ENCODE measurements at places on chromosomes 11 and 22.

GRCh38 chr11:73114835-73115220, 27.3 kb downstream of the FCHSD2 start:
- no peaks in the 10 kb centered on the region for H3K27me3 ChIP-seq
- no peak overlapping the region for H3K4me3 ChIP-seq
- H3K27ac ChIP-seq: no peak overlapping the region
- DNase-seq: no peak
- no peaks in the 10 kb centered on the region for H3K4me1 ChIP-seq
- peaks cover 42% of the 10 kb centered on the region for H3K36me3 ChIP-seq

DNA sequence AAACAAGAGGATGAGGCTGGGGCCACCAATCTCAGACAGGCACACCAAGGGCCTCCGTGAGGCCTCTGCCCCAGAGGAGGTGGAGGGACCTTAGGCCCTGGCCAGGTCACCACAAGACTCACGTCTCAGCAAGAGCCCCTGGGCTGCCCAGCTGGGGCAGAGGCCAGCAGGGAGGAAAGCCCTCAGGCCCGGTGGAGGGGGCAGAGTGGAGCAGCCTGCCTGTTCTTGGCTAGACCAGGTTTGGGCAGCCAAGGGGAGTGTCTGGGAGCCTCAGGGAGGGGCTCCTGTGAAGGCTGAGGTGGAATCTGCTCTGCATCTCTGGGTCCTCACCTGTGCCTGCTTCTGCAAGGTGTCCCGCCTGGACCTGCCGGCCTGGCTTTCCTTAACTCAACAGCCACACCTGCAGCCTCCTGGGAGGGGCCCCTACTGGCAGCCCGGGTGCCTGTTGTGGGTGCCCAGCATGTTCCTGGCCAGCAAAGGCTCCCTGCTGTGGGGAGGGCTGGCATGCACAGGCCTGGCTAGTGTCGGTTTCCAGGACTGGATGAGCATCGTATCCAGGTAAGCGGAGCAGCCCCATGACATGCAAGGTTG, 11.9 kb downstream of the TTLL12 start:
- no peak overlapping the region for H3K4me3 ChIP-seq
- DNase-seq: no peak
- H3K36me3 ChIP-seq: peaks cover 40% of the 10 kb centered on the region
- H3K4me1 ChIP-seq: peaks cover 13% of the 10 kb centered on the region
- no peak overlapping the region for H3K27ac ChIP-seq

GRCh38 chr11:72637926-72638325, 36.3 kb downstream of the PDE2A start:
- H3K27ac ChIP-seq: no peak overlapping the region
- DNase-seq: no peak
- H3K27me3 ChIP-seq: peaks cover 21% of the 10 kb centered on the region
- H3K4me1 ChIP-seq: peaks cover 2% of the 10 kb centered on the region

DNA sequence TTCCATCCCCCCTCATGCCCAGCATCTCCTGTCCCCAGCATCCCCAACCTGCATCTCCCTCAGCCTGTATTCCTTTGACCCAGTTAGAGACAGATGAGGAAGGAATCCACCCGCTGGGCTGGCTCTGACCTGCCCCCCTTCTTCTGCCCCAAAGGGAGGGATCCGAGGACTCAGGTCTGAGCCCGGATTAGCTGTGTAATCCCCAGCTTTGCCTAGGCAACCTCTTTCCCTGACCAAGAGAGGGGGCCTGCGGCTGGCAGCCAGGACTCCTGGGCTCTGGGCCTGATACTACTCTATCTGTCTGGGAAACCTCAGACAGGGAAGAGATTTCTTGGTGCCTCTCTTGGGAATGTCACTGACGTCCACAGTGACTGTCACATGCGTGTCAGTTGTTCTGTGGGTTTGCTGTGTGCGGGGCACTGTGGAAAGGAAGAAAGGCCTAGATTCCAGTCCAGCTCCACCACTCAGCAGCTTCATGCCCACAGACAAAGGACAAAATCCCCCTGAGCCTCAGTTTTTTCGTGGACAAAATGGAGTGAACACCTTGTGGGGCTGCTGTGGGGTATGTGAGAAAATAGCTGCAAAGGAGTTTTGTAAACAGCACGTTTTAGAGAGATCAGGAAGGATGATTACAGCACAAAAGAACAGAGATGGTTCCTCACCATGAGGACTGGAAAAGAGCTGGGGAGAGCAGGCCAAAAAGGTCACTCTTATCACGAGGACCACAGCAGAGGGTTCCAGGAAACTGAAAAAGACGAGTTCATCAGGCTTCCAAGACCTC, 1.3 kb upstream of the NDUFV1 start:
- H3K4me3 ChIP-seq: peak overlapping the region; percentile 65
- peaks cover 19% of the 10 kb centered on the region for H3K36me3 ChIP-seq
- H3K4me1 ChIP-seq: peaks cover 27% of the 10 kb centered on the region
- DNase-seq: no peak
- H3K27me3 ChIP-seq: peaks cover 12% of the 10 kb centered on the region

GRCh38 chr11:79739591-79739990, 298.8 kb upstream of the TENM4 start:
- H3K36me3 ChIP-seq: no peaks in the 10 kb centered on the region
- H3K4me1 ChIP-seq: no peaks in the 10 kb centered on the region
- no peak for DNase-seq
- no peak overlapping the region for H3K27ac ChIP-seq
- H3K4me3 ChIP-seq: no peak overlapping the region

DNA sequence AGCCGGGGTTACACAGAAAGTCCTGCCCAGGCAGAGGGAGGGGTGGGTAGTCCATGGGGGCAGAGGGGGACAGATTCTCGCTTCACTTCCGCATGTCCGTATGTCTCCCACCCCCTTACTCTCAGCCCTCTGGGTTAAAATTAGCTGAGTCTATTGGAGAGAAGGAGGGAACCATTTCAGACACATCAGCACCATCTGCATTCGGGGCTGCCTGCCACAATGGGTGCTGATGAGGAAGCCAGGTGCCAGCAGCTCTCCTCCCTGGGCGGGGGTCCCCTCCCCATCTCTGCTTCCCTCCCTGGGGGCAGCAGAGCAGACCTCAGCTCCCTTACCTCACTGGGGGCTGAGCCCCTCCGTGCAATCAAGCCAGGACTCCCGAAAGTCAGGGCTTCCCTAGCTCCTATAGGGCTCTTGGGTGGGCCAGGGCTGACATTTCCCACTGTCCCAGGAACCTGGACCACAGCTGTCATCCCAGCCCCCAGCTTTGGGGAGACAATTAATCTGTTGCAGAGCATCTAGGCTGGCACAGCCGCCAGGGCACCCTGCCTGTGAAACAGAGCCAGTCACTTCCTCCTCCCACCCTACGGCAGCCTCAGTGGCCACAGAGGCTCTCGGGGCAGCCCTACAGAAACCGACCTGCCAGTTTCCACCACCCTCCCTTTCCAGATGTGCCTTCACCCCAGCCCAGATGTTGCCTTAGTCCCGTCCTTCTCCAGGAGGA, 67.3 kb downstream of the PDE2A start:
- no peak for DNase-seq
- H3K4me3 ChIP-seq: no peak overlapping the region
- peaks cover 11% of the 10 kb centered on the region for H3K4me1 ChIP-seq
- no peak overlapping the region for H3K27ac ChIP-seq
- H3K27me3 ChIP-seq: peaks cover 39% of the 10 kb centered on the region

GRCh38 chr11:24560324-24560723, 63.5 kb downstream of the LUZP2 start:
- no peaks in the 10 kb centered on the region for H3K36me3 ChIP-seq
- no peaks in the 10 kb centered on the region for H3K27me3 ChIP-seq
- no peaks in the 10 kb centered on the region for H3K4me1 ChIP-seq
- no peak overlapping the region for H3K4me3 ChIP-seq
- DNase-seq: no peak

GRCh38 chr22:47130883-47131631, 368.6 kb downstream of the TBC1D22A start:
- H3K4me3 ChIP-seq: no peak overlapping the region
- no peaks in the 10 kb centered on the region for H3K36me3 ChIP-seq
- H3K27ac ChIP-seq: no peak overlapping the region
- no peaks in the 10 kb centered on the region for H3K27me3 ChIP-seq

GRCh38 chr11:62400760-62401159, 18.1 kb upstream of the SCGB1A1 start:
- H3K27ac ChIP-seq: no peak overlapping the region
- no peak for DNase-seq
- no peak overlapping the region for H3K4me3 ChIP-seq
- H3K27me3 ChIP-seq: peaks cover 3% of the 10 kb centered on the region

DNA sequence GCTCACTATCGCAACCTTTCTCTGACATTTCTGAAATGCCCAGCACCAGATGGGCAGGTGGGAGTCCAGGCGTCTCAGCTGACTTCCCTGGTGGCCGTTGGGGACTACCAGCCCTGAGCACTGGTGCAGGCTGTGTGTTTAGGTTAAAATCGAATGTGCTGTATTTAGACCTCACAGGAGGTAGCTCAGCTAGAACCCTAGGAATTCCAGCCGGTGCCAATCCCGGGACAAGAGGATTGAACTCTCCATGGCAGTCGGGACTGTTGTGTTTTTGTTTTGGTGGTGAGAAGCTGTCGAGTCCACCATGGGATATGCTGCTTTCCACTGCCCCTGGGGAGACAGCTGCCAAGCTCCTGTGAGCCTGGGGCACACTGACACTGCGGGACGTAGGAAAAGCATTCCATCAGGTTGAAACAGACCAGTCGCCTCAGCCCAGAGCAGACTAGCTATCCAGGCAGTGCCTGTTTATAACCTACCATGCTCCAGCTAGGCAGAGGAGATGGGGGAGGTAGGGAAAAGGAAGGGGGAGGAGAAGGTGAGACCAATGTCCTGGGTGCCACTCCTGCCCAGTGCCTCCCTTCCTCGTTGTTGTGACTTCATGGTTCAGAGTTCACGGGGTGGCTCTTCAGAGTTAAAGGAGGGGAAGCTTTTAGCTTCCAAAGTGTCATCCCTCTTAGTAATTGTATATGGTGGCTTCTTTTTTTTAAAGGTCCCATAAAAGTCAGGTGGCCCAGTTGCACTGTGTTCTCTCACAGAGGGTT, 53.0 kb downstream of the MICAL2 start:
- peak; percentile 13 for DNase-seq
- H3K36me3 ChIP-seq: peaks cover 46% of the 10 kb centered on the region
- H3K27ac ChIP-seq: peak overlapping the region; percentile 61
- H3K4me3 ChIP-seq: no peak overlapping the region

DNA sequence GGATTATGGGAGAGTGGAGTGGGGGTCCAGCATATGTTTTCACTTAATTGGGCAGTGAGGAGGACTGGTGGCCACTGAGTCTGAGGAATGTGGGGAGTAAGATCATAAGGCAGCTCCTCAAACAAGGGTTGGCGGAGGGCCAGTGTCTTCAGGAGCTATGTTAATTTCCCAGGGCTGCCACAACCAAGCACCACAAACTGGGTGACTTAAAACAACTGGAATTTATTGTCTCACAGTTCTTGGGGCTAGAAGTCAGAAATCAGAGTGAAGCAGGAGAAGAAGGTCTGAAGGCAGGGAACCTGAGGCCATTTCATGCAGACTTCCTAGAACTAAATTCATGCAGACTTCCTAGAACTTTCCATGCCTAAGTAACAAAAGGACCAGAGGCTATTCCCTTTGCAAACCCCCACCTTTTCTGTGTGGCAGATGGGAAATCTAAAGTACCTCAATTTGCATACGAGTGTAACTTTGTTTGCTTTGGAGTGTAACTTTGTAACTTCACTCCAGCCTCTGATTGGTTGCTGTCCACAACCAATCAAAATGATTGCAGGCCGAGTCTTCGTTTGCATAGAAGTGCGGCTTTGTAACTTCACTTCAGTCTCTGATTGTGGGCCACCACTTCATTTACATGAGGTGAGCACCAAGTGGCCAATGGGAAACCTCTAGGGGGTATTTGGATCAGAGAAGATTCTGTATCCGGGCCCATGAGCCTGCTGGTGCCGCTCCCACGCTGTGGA, 50.5 kb upstream of the ZBED5 start:
- H3K36me3 ChIP-seq: no peaks in the 10 kb centered on the region
- H3K27me3 ChIP-seq: peaks cover 16% of the 10 kb centered on the region
- no peak overlapping the region for H3K4me3 ChIP-seq
- DNase-seq: no peak
- no peak overlapping the region for H3K27ac ChIP-seq

DNA sequence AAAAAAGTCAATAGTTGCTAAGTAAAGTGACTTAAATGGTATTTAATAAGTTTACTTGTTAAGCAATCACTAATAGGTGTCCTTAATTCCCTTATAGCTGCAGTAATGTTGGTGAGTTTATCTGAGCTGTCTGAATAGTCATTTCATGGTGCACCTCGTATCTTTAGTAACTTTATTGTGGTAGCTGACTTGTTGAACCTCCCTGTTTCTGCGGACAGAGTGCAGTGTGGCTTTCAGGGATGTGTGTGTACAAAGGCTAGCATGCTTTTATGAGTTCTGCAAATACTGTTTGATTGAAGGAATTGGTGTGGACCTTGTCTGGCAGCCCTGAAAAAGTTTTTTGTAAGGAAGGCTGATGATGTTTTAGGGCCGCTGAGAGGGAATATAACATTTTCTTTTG, 2.6 kb downstream of the ZNRF3 start:
- no peak for DNase-seq
- peaks cover 15% of the 10 kb centered on the region for H3K4me1 ChIP-seq
- H3K27ac ChIP-seq: no peak overlapping the region
- no peaks in the 10 kb centered on the region for H3K36me3 ChIP-seq

GRCh38 chr11:129911298-129911697, 15.9 kb upstream of the NFRKB start:
- no peak for DNase-seq
- H3K27me3 ChIP-seq: no peaks in the 10 kb centered on the region
- H3K4me3 ChIP-seq: no peak overlapping the region
- peaks cover 28% of the 10 kb centered on the region for H3K36me3 ChIP-seq

DNA sequence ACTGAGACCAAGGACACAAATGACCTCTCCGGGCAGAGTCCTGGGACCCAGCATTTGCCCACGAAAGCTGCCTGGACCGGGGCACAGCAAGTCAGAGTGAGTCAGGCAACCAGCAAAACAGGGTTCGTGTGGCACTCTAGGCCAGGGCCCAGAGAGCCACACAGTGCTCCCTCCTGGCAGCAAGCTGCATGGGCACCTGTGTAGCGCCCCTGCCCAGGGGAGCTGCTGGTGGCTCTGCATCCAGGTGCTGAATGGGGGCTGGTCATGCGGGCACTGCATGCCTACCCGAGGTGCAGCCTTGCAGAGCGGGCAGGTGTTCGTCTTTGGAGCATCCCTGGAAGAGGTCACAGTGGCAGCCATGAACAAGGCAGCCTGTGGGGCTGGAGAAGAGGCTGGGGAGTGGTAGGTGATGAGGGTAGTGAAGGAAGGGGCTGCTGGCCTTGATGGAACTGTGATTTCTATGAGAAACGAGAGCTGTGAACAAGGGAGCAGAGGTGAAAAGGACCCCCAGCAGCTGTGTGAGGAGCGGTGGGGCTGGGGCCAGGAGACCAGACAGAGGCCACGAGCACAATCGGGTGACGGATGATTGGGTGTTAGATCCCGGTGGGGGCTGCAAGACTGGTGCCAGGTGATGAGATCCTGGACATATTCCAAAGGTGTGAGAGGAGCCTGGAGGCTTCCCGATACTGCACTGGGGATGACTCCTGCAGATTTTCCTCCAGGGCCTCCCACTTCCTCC, 63.3 kb downstream of the DGCR2 start:
- H3K27ac ChIP-seq: no peak overlapping the region
- no peaks in the 10 kb centered on the region for H3K4me1 ChIP-seq
- H3K36me3 ChIP-seq: peaks cover 35% of the 10 kb centered on the region
- no peaks in the 10 kb centered on the region for H3K27me3 ChIP-seq
- H3K4me3 ChIP-seq: no peak overlapping the region

GRCh38 chr11:119842731-119843130, 113.7 kb upstream of the NECTIN1 start:
- no peaks in the 10 kb centered on the region for H3K4me1 ChIP-seq
- no peaks in the 10 kb centered on the region for H3K36me3 ChIP-seq
- H3K27me3 ChIP-seq: peaks cover 13% of the 10 kb centered on the region
- H3K27ac ChIP-seq: no peak overlapping the region

GRCh38 chr22:22554587-22555284, 4.3 kb downstream of the PRAME start:
- DNase-seq: no peak
- H3K27ac ChIP-seq: no peak overlapping the region
- peaks cover 2% of the 10 kb centered on the region for H3K27me3 ChIP-seq
- H3K4me1 ChIP-seq: peaks cover 4% of the 10 kb centered on the region
- no peaks in the 10 kb centered on the region for H3K36me3 ChIP-seq
